Hepatocyte (in vitro differentiated cells): ENCODE measurements at places on chromosomes 2 and 18. TPM values are rescaled to one million over a fixed set of nuclear protein-coding genes. Genes with fewer than 3 reads are reported as not detected.

DNA sequence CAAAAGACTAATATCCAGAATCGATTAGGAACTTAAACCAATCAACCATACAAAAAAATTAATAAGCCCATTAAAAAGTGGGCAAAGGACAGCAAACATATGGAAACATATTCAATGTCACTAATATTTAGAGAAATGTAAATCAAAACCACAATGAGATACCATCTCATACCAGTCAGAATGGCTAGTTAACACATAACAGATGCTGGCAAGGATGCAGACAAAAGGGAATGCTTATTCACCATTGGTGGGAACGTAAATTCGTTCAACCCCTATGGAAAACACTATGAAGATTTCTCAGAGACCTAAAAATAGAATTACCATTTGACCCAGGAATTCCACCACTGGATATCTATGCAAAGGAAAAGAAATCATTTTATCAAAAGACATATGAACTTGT, 468.2 kb upstream of the ST6GAL2 start:
- H3K27ac ChIP-seq: no peak overlapping the region
- H3K36me3 ChIP-seq: no peaks in the 10 kb centered on the region
- no peak for DNase-seq
- H3K4me3 ChIP-seq: no peak overlapping the region

DNA sequence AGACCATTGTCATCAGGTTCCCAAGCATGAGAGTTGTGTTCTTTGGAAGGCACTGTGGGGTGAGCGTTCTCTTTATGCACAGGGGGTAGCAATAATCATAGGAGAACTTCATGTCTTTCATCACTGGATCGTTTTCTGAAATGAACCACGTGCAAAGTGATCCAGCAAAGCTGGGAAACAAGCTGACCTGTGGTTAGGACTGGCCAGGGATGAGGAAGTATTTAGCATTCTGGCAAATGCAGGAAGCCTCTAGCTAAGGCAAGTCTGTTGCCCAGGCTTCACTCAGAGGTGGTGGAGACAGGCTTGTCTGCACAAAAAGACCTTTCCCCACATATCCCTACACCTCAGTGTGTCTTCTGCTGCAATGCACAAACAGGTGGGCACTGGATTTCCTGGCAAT, 58.6 kb downstream of the MMADHC start:
- H3K4me3 ChIP-seq: no peak overlapping the region
- peaks cover 11% of the 10 kb centered on the region for H3K4me1 ChIP-seq
- H3K27me3 ChIP-seq: no peaks in the 10 kb centered on the region
- no peak overlapping the region for H3K27ac ChIP-seq
- no peaks in the 10 kb centered on the region for H3K36me3 ChIP-seq

DNA sequence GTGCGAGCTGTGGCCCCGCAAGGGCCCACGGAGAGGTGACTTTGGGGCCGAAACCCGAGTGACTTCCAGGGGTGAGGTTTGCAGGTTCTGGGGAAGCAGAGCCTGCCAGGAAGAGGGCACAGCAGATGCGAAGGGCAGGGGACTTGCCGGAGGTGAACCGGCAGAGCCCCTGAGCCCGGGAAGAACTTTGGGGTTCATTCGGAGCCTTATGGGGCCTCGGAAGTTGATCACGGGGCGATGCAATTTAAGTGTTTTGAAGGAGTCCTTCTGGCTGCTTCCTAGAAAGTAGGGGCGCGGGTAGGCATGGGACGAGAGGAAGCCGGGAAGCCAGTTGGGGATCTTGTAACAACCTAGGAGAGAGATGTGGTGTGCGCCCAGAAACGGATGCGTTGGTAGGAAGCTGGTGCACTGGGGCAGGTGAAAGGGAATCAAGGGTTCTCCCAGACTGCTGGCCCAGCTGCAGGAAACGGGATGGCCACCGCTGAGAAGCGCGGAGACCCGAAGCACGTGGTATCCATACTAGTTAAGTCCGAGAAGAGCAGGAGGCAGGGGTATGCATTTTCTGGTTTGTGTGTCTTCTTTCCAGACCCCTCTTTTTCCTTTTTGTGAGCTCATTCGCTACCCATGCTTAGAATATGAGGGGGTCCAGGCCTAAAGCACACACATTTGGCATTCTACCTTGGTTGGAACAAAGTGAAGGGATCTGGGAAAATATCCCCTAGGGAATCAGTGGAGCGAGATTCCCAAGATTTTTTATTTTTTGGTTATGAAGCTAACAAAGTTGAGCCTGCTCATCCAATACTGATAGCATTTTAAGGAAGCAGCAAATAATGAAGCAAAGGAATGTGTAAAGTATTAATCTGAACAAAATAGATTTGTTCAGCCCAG, 758 bp downstream of the SCLY start:
- peaks cover 28% of the 10 kb centered on the region for H3K4me1 ChIP-seq
- H3K27me3 ChIP-seq: no peaks in the 10 kb centered on the region
- H3K36me3 ChIP-seq: no peaks in the 10 kb centered on the region
- H3K4me3 ChIP-seq: peak overlapping the region; percentile 54
- H3K27ac ChIP-seq: peak overlapping the region; percentile 73

The TUBA3E gene
- total RNA-seq: 18.1 and 18.5 TPM in 2 replicates

- no peak overlapping the region for H3K4me3 ChIP-seq
- no peaks in the 10 kb centered on the region for H3K27me3 ChIP-seq
- peak overlapping the region; percentile 4 for H3K27ac ChIP-seq
- H3K36me3 ChIP-seq: no peaks in the 10 kb centered on the region
- H3K4me1 ChIP-seq: no peaks in the 10 kb centered on the region
- peak; percentile 15 for DNase-seq
Observed at GRCh38 chr2:190618030-190618429, 30.9 kb upstream of the NAB1 start.

The PLGLB2 gene
- total RNA-seq: 13.7 and 28.5 TPM in 2 replicates
